Liver (tissue), 10 donors: ENCODE measurements at places on chromosomes 16 and 17.

GRCh38 chr16:86753399-86753798, 175.1 kb downstream of the FOXL1 start:
- DNase-seq: no peak

DNA sequence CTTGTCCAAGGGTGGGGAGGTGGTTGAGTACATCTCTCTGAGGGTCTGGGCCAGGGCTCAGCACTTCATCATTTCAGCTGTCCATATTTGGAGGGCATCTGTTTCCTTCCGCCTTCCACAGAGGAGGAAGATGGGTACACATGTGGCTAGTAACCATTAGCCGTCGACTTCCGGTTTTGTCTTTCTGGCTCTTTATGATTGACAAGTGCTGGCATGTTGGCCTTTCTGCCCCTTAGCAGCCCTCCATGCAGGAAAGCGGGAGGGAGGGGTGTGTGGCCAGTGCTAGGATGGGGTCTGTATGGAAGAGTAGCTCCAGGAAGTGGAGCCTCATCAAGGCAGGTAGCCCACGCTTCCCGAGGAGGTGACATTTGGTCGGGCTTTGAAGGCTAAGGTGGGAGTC, 69.6 kb downstream of the RAI1 start:
- DNase-seq: no peak

- no peak for DNase-seq
These were observed 37.9 kb downstream of the NUP88 start for GRCh38 chr17:5381542-5381941.

GRCh38 chr17:48747445-48748363, 19.2 kb upstream of the HOXB13 start:
- DNase-seq: no peak

- peak; percentile 49 for DNase-seq
These were observed 6.2 kb upstream of the SLC25A19 start for GRCh38 chr17:75295201-75296158.

DNA sequence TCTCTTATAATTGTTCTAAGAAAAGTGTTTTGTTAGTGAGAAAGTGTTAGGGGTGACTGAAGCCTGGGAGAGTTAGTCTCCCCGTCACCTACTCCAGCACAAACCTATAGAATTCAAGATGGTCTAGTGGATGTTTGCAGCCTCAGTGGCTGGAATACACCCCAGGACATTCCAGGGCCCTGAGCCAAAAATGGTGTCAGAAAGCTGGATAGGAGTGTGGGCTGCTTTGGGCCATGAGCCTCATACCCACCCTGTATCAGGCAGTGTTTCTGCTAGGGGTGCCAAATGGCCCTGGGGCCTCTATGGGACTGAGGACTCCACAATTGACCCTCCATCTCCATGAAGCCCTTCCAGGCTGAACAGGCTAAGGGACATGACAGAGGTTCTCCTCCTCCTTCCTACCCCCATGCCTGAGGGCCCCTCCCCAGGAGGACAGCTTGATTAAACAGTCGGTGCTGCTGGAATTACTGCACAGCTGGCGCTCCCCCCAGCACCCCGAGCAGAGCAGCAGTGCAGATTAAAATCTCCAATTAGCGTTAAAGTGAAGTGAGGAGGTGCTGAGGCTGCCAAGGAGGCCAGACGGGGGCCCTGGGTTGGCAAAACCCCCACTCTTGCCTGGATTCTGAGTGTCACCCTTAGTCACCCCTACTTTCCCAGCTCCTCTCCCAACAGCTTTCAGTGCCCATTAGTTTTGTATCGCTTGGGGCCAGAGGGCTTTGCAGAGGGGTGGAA, 59.1 kb downstream of the NEUROD2 start:
- DNase-seq: no peak

DNA sequence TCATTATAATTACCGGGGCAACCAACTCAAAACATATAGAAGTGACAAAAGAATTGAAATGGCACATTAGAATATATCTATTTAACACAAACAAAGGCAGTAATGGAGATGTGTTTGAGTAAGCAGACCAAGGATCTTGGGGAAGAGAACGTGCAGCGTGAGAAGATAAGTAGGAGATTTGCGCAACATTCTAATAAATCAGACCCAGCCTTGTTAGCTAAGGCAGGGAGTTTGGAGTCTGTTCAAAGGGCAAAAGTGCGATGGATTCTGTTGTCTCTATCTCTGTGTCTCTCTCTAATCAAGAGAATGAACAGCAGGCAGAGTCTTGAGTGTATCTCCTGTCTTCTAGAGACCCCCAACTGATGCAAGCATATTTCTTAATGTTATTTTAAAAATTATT, 55.0 kb upstream of the FA2H start:
- DNase-seq: no peak

DNA sequence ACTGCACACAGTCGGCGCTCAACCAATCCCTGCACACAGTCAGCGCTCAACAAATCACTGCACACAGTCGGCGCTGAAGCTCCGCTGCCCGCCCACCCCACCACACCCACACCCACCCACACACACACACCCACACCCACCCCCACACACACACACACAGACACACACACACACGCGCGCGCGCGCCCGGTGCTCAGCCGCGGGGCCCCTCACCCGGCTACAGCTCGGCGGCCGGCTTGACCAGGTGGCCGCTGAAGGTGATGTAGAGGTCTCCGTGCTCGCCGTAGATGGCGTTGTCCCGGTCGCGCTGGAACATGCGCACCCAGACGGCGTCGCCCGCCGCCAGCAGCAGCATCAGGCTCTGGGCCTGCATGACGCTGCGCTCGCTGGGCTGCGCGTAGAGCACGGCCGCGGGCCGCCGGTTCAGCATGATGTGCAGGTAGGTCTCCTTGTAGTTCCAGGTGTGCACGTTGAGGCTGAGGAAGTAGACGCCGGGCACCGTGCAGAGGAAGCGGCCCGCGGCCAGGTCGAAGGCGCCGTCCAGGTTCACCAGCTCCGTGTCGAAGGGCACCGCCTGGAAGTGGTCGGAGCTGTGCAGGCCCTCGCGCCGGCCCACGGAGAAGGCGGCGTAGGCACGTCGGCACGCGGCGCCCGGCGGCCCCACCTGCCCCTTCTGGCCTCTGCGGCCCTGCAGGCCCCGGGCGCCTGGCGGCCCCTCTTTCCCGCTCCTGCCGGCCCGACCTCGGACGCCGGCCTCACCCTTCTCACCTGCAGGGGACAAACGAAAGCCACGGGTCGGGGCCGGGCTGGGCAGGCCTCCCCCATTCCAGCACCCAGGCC, 2.5 kb downstream of the C1QTNF8 start:
- no peak for DNase-seq

DNA sequence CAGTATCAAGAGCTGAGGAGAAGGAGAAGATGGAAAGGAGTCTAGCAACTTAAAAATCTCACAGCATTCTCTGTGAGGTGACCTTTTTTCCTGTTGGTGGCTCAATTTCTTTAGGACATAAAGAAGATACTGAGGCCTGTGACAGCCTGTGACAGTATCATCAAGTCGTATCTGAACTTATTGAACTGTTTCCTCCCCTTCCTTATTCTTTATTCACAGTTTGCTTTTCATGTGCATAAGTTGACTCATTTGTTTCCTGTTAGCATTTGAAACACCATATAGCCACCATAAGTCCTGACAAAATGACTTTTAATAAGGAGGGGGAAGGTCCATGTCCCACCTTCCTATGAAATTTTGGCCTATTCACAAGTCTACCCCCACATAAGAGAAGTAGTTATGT, 8.9 kb downstream of the UNK start:
- DNase-seq: no peak
